ENCODE measurements at places on chromosomes 5 and 9. TPM values are rescaled to one million over a fixed set of nuclear protein-coding genes. Genes with fewer than 3 reads are reported as not detected.

C9orf50 gene
- total RNA-seq, result not detected

SPINK5 gene
- total RNA-seq, result 14.1 TPM

GMCL2 gene
- total RNA-seq, result not detected

STK32A gene
- 0.72 TPM for total RNA-seq

NAIF1 gene
- 10.1 TPM for total RNA-seq

GPX8 gene
- 19.2 TPM for total RNA-seq

IFNA21 gene
- not detected for total RNA-seq

MAPKAP1 gene
- total RNA-seq, result 86.3 TPM

LCN2 gene
- 154 TPM for total RNA-seq

SMIM15 gene
- 69.9 TPM for total RNA-seq

C9orf153 gene
- 0.48 TPM for total RNA-seq

HDHD3 gene
- 22.4 TPM for total RNA-seq

GPR150 gene
- total RNA-seq, result 0.24 TPM

RNF44 gene
- total RNA-seq, result 5.3 TPM

SPATA31A1 gene
- not detected for total RNA-seq

TAS2R1 gene
- total RNA-seq, result not detected

CDH10 gene
- total RNA-seq, result not detected

ADAMTS16 gene
- not detected for total RNA-seq

HSPB3 gene
- not detected for total RNA-seq
